ENCODE measurements at places on chromosomes 6 and 20.

- no peak for DNase-seq
Measured at GRCh38 chr6:32943864-32944649, 3.2 kb upstream of the HLA-DMB start.

DNA sequence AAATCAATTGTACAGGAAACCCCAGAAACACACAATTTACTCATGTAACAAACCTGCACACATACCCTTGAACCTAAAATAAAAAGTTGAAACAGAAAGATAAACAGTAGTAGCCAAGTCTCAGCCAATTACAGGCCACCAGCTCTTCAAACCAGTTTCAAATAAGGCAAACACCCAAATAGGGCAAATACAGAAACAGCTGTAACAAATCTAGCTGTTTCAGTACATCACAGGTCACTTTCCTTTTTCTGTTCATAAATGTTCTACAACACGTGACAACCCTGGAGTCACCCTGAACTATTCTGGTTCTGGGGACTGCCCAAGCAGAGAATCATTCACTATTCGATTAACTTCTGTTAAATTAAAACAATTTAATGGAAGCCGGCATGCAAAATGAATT, 329.0 kb downstream of the GJA1 start:
- DNase-seq: no peak

DNA sequence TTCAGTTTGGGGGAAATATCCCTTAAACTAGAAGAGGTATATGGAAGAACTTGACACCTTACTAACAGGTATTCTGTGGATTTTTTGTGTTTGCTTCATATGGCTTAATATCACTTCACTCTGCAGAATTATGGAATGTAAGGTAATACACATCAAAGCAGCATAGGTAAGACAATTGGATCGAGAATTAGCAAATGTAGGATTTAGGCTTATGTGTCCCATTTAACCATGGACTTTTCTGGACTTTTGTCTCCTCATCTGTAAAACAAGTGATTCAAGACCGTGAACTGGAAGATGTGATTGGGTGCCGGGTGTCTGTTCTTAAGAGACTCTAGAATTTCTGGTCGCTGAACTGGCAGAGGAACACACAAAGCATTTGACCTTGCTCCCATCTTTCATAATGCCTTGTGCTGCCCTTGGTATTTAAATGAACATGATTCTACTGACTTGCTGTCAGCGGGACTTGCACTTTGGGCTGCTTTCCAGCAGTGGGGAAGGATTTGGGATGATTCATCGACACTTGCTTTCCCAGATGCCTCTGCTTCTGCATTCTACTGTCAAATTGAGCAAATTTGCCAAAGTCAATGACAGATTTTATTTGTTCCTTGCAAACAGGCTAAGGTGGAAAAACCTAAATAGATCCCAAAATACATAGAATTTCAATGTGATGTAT, 199.8 kb downstream of the PLCB1 start:
- no peak for DNase-seq

DNA sequence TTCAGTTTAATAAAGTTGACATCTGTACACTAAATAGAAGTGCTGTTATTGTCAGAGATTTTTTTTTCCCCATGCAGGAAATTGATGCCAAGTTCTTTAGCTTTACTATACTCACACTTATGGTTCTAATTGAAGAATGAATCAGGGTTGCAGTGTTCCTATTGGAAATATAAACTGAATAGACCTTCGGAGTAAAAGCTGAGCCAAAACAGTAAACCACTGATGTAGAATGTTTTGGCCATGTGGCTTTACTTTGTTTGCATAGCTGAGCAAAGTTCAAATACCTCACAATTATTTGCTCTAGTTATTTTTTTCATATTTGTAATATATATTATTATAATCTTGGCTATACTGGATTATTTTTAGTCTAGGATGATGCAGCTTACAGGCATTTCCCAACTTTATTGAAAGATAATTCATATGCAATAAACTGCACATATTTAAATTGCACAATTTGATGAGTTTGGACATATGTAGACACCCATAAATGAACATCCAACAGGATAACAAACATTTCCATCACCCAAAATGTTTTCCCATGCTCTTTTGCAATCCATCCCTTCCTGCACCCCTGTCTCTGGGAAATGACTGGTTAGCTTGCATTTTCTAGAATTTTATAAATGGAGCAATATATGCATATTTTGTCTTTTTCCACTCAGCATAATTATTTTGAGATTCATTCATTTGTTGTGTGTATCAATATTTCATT, 105.8 kb upstream of the NOX3 start:
- DNase-seq: no peak

GRCh38 chr20:29878281-29878741, 1379.2 kb upstream of the DEFB115 start:
- DNase-seq: peak; percentile 30

DNA sequence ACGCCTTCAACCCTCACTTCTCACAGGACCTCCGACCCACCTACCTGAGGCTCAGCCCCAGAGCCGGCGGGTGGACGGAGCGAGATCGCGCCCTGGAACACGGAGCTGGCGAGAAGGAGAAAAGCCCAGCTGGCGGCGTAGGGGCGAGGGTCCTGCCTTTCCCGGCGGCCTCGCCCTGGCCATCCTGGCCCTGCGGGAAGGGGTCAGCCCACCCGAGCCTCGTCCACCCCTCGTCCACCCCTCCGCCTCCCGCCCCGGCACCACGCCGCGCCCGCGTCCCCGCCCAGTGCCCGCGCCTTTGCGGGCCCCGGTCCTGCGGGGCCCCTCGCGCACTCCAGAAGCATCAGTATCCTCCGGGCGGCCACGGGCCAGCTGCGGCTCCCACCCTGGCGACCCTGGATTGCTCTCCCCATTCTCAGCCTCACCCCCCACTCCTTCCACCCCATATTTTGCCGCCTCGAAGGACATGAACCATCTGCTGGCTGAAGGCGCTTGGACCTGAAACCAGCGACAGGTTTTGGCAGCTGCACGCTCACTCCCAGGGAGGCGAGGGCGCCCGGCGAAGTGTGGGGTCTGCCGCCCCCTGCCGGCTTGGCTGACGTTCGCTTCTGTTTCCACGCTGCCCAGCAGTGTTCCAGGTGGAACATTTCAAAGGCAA, 65.1 kb downstream of the PLG start:
- peak; percentile 51 for DNase-seq

GRCh38 chr6:158751224-158751623, 67.9 kb downstream of the EZR start:
- no peak for DNase-seq

DNA sequence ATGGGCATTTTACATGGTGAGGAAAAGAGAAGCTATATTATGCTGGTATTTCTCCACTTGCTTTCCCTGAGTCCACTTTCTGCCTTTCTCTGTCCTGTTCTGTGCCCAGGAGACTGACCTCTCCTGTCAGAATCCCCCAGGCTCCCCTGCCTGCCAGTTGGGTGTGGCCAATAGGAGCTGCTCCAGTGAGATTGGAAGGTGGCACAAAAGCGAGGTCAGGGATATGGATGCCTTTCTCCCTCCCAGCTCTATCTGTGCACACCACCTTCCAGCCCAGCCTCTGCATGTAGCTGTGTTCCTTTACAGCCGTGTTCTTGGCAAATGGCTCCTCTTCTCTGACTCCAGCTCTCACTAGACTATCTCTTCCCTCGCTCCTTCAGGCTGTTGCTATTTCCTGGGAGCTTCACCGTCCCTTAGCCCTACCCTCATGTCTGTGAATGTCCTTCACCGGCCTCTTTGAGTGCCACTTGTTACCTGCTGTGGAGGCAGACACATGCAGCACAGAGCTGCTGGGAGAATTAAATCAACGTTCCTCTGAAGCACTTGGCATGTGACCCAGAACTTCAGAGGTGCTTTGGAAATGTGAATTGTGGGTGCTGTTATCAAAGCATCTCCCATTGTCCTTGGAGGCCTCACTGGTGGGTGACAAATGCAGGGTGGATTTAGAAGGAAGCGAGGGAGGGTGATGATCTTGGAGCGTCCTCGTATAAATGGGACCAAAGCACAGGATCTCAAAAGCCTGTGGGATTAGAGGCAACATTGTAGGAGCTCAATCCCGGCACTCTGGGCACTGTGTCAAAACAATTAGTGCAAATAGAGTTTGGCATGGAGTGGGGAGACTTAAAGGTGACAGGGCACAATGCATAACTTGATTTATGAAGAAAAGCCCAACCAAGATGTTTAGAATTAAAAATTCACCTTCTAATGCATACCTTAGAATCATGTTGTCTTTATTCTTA, 28.9 kb upstream of the RALGAPA2 start:
- DNase-seq: peak; percentile 52

- DNase-seq: no peak
Measured at GRCh38 chr6:2222275-2222842, 23.0 kb downstream of the GMDS start.

DNA sequence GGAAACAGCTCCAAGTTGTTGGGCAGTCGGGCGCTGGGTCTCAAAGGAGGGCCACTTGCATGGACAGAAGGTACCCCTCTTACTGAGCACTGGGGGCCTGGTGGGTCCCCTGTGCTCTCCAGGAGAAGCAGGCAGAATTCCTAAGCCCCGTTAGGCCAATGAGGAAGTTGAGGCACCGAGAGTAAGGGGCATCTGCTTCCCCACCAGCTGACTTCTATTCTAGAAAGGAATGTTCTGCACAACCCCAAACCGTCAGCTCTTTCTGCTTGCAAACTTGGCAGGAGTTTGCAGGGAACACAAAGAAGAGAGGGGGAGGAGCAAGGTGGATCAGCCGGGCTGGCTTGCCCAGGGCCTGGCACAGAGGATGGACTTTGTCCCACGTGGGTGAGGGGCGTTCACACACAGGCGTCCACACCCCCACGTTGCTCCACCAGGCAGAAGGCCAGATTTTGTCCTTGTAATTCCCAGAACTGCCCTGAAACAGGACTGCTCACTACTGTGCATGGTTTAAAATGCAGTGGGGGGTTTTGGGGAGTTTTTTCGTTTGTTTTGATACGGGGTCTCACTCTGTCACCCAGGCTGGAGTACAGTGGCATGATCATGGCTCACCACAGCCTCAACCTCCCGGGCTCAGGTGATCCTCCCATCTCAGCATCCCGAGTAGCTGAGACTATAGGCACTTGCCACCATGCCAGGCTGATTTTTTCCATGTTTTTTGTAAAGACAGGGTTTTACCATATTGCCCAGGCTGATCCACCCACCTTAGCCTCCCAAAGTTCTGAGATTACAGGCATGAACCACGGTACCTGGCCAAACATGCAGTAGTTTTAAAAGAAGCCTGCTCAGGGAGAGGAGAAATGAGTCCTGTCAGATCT, 93.3 kb downstream of the SNX5 start:
- DNase-seq: no peak

DNA sequence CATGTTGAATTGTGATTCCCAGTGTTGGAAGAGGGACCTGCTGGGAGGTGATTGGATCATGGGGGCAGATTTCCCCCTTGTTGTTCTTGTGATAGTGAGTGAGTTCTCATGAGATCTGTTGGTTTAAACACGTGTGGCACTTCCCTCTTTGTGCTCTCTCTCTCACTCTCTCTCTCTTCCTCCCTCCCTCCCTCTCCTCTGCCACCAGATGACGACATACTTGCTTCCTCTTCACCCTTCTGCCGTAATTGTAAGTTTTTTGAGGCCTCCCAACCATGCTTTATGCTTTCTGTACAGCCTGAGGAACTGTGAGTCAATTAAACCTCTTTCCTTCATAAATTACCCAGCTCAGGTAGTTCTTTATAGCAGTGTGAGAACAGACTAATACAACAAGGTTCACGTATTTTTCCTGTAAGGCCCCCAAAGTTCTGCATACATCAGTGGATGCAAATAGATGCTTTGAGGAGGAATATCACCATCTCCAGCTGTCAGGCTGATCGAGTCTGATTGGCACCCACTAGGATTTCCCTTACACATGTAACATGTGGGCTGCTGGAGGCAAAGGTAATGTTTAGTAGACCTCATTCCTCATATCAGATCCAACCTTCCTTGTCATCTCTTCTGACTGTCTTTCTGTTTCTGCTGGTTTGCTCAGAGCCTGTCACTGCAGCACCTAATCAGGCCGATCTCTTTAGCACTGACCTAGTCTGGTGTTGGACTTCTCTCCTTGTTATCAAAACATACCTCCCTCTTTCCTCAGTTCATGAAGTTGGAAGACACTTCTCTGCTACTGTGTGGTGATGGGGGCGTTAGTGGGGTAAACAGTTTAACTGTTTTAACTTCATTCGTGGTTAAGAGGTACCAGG, 54.3 kb upstream of the BACH2 start:
- DNase-seq: no peak

- DNase-seq: peak; percentile 40
Measured at GRCh38 chr20:60262967-60263603, 304.9 kb downstream of the CDH26 start.

- DNase-seq: no peak
Measured at GRCh38 chr6:156013155-156013554, 557.5 kb upstream of the NOX3 start.

DNA sequence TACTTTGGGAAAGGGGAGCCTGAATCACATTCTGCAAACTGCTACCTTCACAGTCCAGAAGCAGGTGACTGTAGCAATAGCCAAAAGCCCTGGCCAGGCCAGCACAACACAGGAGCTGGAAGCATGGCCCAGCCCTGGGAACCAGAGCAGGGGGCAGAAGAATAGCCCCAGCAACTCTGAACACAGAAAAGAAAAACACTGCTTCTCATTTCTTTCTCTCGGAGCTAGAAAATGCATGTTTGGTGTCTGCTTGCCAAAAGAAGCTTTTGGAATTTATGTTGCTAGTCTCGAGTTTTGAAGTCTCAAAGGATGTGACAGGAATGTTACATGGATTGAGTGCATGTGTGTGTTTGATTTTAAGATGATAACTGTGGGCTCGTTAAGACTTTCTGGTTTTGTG, 79.8 kb upstream of the SCAF8 start:
- DNase-seq: no peak

DNA sequence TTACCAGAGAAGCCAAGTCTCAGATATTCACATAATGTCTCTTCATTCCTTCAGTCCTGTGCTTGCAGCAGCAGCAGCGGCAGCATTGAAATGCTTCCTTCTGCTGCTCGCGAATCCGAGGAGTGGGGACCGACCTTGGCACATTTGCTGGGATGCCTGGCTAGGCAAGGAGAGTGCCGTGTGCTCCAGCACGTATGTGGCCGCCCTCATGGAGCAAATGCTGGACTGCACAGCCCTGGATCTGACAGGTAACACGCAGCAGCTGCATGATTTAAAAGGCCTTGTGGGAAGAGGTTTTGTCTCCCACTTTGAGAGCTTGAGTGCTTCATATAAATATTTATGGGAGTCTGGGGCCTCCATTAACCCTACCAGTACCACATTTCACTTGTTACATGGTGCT, 9.9 kb downstream of the MAFB start:
- DNase-seq: no peak

DNA sequence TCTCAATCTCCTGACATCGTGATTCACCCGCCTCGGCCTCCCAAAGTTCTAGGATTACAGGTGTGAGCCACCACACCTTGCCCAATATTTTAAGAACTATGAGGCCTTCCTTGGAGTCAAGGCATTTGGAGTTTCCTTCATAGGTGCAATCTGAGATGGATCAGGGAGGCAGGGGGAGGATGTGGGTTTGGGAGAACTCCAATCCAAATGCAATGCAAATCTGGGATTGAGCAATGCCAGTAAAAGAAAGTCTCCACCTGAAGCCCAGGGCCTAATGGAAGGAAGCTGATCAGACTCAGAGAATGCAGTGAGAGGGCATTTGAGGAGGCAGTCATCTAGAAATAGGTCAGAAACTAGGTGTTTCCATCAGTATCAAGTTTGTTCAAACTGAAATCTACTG, 21.2 kb downstream of the RSPH3 start:
- DNase-seq: no peak

- DNase-seq: no peak
Measured at GRCh38 chr20:45918182-45918737, 6.3 kb upstream of the PLTP start.
